ENCODE measurements at places on chromosomes 2 and 18. TPM values are rescaled to one million over a fixed set of nuclear protein-coding genes. Genes with fewer than 3 reads are reported as not detected.

DNA sequence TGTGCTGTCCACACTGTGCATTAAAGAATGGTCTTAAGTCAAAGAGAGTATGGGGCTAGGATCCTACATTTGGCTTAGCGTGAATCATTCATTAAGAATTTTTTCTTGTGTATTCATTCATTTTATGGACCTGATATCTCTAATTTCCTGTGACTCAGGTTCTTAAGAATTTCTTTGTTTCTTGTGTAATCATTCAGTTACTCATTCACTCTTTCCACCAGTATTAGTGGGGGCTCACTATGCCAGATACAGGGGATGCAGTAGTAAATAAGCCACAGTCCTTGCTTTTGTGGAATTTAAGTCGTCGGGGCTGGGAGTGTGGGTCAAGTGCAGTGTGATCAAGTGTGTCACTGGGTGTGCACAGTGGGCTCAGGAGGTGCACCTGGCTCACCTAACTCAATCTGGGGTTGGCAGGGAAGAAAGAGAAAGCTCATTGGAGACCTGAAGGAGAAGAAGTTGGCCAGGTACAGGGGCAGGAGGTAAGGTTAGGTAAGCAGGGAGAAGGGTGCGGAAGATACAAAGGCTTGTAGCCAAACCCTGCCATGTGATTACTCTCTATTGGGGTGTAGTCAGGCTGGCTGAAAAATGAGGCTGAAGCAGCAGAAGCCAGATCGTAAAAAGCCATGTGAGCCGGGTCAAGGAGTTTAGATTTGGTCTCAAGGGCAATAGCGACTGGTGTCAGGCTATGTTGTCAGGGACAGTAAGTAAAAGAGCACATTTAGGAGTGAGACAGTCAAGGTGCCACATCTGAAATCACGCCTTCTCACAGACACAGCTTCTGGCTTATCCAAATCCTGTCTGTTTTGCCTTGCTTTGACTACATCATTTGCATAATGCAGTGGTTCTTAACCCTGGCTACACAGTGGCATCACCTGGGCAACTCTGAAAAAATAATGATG, 67.2 kb downstream of the KCTD1 start:
- H3K36me3 ChIP-seq, result peaks cover 58% of the 10 kb centered on the region
- H3K27me3 ChIP-seq, result no peaks in the 10 kb centered on the region
- H3K27ac ChIP-seq, result peak overlapping the region; percentile 99
- DNase-seq, result peak; percentile 77
- H3K4me1 ChIP-seq, result peaks cover 75% of the 10 kb centered on the region
- H3K4me3 ChIP-seq, result peak overlapping the region; percentile 68

GRCh38 chr2:233440314-233440713, 86.0 kb downstream of the DGKD start:
- H3K27ac ChIP-seq, result no peak overlapping the region
- H3K36me3 ChIP-seq, result peaks cover 6% of the 10 kb centered on the region
- no peak overlapping the region for H3K4me3 ChIP-seq
- peaks cover 13% of the 10 kb centered on the region for H3K4me1 ChIP-seq

DNA sequence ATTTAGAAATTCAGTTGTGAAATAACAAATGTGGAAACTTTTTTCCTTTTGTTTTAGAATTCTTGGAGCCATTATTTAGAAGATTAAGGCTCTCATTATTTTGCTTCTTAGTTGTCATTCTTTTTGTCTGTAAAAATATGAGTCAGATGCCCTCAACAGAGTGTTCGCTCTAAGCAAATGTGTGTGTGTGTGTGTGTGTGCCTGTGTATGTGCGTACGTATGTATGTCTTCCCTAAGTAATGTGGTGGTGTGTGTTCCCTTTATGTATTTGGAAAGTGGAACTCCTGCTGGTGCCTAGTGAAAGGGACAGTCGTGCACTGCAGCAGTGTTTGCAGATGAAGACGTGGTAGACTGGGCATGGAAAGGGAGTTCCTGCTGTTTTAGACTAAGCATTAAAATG, 27.5 kb downstream of the ZNF407 start:
- no peak overlapping the region for H3K4me3 ChIP-seq
- no peaks in the 10 kb centered on the region for H3K27me3 ChIP-seq
- no peaks in the 10 kb centered on the region for H3K36me3 ChIP-seq
- no peak for DNase-seq
- H3K4me1 ChIP-seq, result peaks cover 8% of the 10 kb centered on the region

GRCh38 chr2:179263446-179264367, 925 bp downstream of the SESTD1 start:
- H3K36me3 ChIP-seq, result peaks cover 67% of the 10 kb centered on the region
- DNase-seq, result peak; percentile 37
- peaks cover 50% of the 10 kb centered on the region for H3K4me1 ChIP-seq
- peak overlapping the region; percentile 99 for H3K4me3 ChIP-seq
- peak overlapping the region; percentile 95 for H3K27ac ChIP-seq

GRCh38 chr18:22838639-22839277, 94.4 kb upstream of the RBBP8 start:
- peaks cover 5% of the 10 kb centered on the region for H3K36me3 ChIP-seq
- H3K4me3 ChIP-seq, result no peak overlapping the region
- H3K27ac ChIP-seq, result no peak overlapping the region
- H3K4me1 ChIP-seq, result peaks cover 9% of the 10 kb centered on the region
- DNase-seq, result no peak

DNA sequence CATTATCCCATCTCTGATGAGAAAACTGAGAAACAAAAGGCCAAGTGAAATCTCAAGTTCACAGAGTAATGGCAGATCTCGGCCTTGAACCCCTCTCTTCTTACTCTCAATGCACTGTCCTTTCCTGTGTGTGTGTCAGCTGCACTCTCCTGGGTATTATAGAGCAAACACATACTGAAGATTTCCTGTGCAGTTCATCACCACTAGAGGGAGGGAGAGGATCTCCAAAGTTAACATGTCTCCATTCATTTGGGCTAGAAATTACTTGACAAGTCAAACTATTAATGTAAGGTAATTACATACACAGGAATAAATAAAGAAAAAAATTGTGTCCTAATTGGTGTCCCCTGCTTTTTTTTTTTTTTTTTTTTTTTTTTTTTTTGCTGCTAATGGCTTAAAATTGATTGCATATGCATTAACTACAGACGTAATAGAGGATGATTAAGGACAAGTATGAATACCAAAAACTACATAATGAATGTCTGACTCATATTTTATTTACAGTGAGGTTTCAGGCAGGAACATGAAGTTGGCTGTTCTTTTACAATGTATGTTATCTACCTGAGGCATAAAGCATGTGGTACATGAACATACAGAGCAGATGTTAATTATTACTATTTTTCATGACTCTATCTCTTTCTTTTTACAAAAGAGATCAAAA, 269.2 kb downstream of the NYAP2 start:
- H3K4me3 ChIP-seq, result no peak overlapping the region
- H3K4me1 ChIP-seq, result no peaks in the 10 kb centered on the region
- peak; percentile 45 for DNase-seq
- H3K36me3 ChIP-seq, result no peaks in the 10 kb centered on the region
- no peak overlapping the region for H3K27ac ChIP-seq
- H3K27me3 ChIP-seq, result no peaks in the 10 kb centered on the region

- H3K27me3 ChIP-seq, result no peaks in the 10 kb centered on the region
- DNase-seq, result no peak
- H3K36me3 ChIP-seq, result no peaks in the 10 kb centered on the region
Observed at GRCh38 chr2:75289771-75290170, 90.5 kb upstream of the TACR1 start.

- peaks cover 11% of the 10 kb centered on the region for H3K27me3 ChIP-seq
- no peak overlapping the region for H3K27ac ChIP-seq
Observed at GRCh38 chr2:150911766-150912280, 349.8 kb downstream of the RBM43 start.

- no peaks in the 10 kb centered on the region for H3K36me3 ChIP-seq
- no peak for DNase-seq
- no peaks in the 10 kb centered on the region for H3K4me1 ChIP-seq
Observed at GRCh38 chr2:13826314-13826853, 806.1 kb upstream of the LRATD1 start.

DNA sequence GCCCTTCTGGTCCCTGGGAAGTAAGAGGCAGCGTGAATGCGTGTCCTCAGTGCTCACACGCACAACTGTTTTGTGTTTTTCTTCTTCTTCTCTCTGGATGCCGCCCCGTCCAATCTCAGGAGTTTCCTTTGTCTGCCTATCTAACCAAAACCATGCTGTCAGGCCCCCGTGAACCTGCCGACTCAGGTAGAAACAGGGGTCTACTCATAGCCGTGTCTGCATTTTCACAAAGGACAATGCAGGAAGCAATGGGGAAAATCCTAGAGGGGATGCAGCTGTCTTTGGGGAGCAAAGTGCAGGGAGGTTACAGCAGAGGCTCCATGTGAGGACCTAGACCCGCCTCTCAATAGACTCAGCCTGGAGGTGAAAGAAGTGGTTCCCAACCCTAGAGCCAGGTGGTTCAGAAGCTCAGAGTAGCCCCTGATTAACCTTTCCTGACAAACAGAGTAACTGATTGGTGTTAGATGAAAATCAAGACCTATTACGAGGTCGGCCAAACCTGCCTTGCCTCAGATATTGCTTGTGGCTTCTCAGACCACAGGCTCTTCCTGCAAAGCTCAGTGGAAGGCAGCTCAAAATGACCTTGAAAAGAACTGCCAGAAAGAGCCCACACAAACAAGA, 49.3 kb downstream of the CD226 start:
- H3K27me3 ChIP-seq, result no peaks in the 10 kb centered on the region
- no peak overlapping the region for H3K4me3 ChIP-seq
- DNase-seq, result no peak
- no peak overlapping the region for H3K27ac ChIP-seq
- H3K4me1 ChIP-seq, result no peaks in the 10 kb centered on the region
- no peaks in the 10 kb centered on the region for H3K36me3 ChIP-seq

DNA sequence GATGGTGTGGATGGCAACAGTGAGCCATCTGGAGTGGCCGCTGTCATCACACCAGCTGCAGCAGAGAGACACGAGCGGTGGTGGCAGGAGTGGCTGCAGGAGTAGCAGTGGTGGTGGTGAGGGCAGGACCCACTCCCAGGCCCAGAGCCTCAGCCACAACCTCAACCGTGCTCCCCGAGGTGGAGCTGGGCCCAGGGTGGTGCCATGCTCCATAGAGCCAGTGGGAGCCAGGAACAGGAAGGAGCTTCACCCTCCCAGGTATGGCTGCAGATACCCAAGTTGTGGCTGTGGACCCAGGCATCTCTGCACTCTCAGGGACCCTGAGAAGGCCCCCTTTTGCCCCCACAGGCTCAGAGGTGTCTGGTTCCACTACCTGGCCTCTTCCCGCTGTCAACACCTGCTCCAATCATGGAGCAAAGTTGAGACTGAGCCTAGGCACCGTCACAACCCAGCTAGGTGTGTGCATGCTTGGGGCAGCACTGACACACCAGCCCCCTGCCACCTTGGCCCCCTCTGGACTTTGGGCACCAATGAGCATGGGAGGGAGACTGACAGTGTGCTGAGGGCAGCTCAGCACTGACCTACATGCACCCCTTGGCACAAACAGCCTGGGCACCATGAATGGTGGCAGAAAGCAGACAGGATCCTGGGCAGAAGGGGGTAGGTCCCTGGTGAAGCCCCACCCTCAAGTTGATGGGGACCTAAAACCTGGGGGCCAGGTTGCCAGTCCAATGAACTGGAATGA, 188.9 kb downstream of the NDUFA10 start:
- peaks cover 28% of the 10 kb centered on the region for H3K27me3 ChIP-seq
- no peak overlapping the region for H3K4me3 ChIP-seq
- no peaks in the 10 kb centered on the region for H3K4me1 ChIP-seq
- no peak for DNase-seq
- H3K36me3 ChIP-seq, result no peaks in the 10 kb centered on the region

GRCh38 chr18:75075016-75075305, 134.0 kb downstream of the PTGR3 start:
- peaks cover 16% of the 10 kb centered on the region for H3K4me1 ChIP-seq
- H3K27me3 ChIP-seq, result no peaks in the 10 kb centered on the region
- no peak for DNase-seq
- H3K27ac ChIP-seq, result no peak overlapping the region

DNA sequence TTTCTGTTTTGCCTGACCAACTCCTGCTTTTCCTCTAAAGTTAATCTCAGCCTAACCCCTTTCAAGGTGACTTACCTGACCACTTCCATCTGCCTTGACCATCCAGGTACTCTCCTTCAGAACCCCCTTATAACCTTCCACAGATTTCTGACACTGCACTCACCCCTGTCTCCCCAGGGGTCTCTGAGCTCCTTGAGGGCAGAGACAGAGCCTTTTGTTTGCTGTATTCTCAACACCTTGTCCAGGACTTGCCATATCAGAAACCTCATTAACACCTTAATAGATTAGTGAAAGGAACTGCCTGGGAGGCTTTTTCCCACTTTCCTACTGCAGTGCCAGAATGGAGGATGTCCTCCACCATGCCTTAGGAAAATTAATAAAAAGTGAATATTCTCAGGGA, 119.7 kb upstream of the SERPINE2 start:
- H3K4me1 ChIP-seq, result peaks cover 23% of the 10 kb centered on the region
- no peaks in the 10 kb centered on the region for H3K36me3 ChIP-seq
- H3K27ac ChIP-seq, result no peak overlapping the region
- no peak for DNase-seq
- no peak overlapping the region for H3K4me3 ChIP-seq

GRCh38 chr18:23422751-23423418, 30.2 kb upstream of the RIOK3 start:
- DNase-seq, result peak; percentile 78
- peaks cover 30% of the 10 kb centered on the region for H3K4me1 ChIP-seq

- H3K27me3 ChIP-seq, result no peaks in the 10 kb centered on the region
- H3K27ac ChIP-seq, result no peak overlapping the region
- DNase-seq, result no peak
- no peaks in the 10 kb centered on the region for H3K4me1 ChIP-seq
- no peak overlapping the region for H3K4me3 ChIP-seq
- no peaks in the 10 kb centered on the region for H3K36me3 ChIP-seq
Observed at GRCh38 chr2:197445746-197446145, 7.6 kb upstream of the COQ10B start.

GRCh38 chr18:34694591-34695165, 15.4 kb upstream of the DTNA start:
- no peak overlapping the region for H3K4me3 ChIP-seq
- H3K36me3 ChIP-seq, result no peaks in the 10 kb centered on the region
- DNase-seq, result no peak
- no peak overlapping the region for H3K27ac ChIP-seq
- H3K4me1 ChIP-seq, result no peaks in the 10 kb centered on the region

DNA sequence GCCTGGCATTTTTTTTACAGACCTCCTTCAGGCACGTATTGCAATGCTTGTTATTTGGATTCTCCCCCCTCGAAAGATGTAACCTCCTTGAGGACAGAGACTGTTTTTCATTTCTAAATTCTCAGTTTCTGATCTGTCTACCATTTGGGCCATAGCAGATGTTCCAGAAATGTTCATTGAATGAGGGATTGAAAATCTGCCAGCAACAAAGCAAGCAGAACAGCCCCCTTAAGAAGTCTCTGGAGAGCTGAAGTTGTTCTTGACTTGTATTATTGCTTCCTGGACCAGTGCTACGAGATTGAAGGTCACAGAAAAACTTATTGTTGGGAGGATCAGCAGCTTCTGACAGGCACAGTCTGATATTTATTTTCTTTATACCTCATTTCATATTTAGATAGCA, 355.5 kb downstream of the EPHA4 start:
- no peaks in the 10 kb centered on the region for H3K27me3 ChIP-seq
- H3K27ac ChIP-seq, result no peak overlapping the region
- H3K4me1 ChIP-seq, result no peaks in the 10 kb centered on the region
- H3K4me3 ChIP-seq, result no peak overlapping the region
- no peak for DNase-seq
- no peaks in the 10 kb centered on the region for H3K36me3 ChIP-seq

Gene IL1A
- total RNA-seq, result 6.4 TPM

Gene IL36RN
- 0.12 TPM for total RNA-seq

Gene UGT1A9
- total RNA-seq, result 3.5 TPM

Gene CYS1
- total RNA-seq, result 4.8 TPM

Gene IL36A
- not detected for total RNA-seq

Gene EFHD1
- total RNA-seq, result 0.47 TPM

Gene CNDP1
- total RNA-seq, result not detected

Gene RASGRP3
- 4.6 TPM for total RNA-seq

Gene RFX8
- not detected for total RNA-seq

Gene CCNT2
- 43.8 TPM for total RNA-seq

Gene CRACDL
- 24.3 TPM for total RNA-seq

Gene LYG1
- total RNA-seq, result 2.3 TPM

Gene RHOB
- 143 TPM for total RNA-seq

Measured in Calu3 (cell line).